ENCODE measurements at places on chromosomes 11 and 22.

- no peak for DNase-seq
Measured at GRCh38 chr22:20616451-20617043, 109.1 kb downstream of the MED15 start.

- DNase-seq = no peak
Measured at GRCh38 chr11:126840201-126840886, 160.2 kb downstream of the KIRREL3 start.

DNA sequence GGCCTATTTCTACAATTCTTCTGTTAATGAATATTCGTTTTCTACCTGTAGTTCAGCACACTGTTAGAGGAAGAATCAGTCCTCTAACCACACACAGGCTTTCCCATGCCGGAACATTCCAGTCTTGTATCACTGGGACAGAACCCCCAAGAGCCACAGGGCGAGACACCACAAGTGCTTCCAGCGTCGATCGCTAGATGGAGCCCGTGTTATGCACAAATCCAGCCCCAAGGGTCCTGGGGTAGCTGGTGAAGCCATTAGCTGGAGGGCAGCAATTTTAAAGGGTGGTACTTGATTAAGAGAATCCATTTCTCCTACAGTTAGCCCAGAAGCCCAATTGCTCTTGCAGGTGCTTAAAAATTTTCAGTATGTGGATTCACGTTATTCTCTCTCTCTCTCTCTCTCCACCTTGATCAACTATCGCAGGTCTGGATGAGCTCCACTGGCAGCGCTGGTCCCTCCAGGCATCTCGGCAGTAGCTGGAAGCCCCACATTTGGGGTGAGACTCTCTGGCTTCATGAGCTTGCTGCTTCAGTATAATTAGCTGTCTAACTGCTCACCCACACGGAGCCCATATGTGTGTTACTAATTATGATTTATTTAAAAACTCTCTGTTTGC lies 148.2 kb upstream of the SNX19 start:
- DNase-seq = no peak

- DNase-seq = no peak
Measured at GRCh38 chr11:33659370-33660139, 41.1 kb downstream of the C11orf91 start.

DNA sequence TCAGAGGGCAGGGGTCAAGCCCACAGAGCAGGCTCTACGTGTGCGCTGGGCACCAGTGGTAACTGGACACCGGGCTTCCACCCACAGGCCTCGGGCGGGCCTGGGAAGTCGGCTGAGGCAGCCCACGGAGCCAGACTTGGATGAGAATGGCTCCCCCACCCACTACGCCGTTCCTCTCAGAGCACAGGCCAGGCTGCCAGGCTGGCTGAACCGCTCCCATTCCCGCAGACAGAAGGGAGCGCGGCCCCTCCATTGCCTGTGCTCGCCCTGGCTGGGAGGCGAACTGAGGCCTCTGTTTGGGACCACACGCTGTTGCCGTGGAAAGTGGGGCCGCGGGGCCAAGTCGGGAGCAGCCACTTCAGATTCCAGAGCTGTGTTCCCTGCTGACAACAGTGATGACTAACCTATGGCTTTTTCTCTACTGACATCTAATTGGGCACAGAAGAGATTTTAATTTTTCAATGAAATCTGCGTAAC lies 63.9 kb downstream of the MYH9 start:
- DNase-seq = no peak

GRCh38 chr22:35319244-35319985 lies 19.7 kb downstream of the TOM1 start:
- DNase-seq = no peak

GRCh38 chr11:28058333-28058732 lies 49.6 kb downstream of the KIF18A start:
- no peak for DNase-seq

DNA sequence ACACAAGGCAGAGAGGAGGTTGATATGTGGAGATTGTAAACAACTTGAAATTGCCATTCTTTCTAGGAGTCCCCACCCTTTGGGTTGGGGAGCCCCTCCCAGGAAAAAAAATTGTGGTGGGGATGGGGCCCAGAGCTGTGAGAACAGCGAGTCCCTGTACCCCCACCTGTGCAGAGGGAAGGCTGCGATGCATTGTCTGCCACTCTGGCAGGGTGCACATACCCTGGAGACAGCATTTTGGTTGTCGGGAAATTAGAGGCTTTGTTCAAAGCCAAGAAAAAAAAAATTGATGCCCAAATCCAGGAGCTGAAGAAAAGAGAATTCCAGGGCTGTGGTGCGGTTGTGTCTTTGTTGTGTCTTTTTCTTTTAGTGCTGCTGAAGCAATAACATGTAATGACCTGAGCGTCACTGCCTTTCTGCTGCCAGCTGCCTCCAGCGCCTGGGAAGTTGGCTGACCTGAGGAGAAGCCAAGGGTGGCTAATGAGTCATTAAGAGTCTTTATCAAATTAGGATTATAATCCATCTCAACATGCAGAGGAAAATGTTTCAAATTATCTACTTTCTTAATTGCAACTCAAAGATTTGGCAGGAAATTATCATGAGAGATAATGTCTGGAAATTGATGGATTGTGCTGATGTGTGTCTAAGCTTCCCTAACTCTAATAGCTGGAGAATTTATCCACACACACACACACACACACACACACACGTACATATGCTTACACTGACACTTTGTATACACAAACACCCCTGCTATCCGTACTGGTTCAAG lies 8.0 kb upstream of the PKNOX2 start:
- no peak for DNase-seq

DNA sequence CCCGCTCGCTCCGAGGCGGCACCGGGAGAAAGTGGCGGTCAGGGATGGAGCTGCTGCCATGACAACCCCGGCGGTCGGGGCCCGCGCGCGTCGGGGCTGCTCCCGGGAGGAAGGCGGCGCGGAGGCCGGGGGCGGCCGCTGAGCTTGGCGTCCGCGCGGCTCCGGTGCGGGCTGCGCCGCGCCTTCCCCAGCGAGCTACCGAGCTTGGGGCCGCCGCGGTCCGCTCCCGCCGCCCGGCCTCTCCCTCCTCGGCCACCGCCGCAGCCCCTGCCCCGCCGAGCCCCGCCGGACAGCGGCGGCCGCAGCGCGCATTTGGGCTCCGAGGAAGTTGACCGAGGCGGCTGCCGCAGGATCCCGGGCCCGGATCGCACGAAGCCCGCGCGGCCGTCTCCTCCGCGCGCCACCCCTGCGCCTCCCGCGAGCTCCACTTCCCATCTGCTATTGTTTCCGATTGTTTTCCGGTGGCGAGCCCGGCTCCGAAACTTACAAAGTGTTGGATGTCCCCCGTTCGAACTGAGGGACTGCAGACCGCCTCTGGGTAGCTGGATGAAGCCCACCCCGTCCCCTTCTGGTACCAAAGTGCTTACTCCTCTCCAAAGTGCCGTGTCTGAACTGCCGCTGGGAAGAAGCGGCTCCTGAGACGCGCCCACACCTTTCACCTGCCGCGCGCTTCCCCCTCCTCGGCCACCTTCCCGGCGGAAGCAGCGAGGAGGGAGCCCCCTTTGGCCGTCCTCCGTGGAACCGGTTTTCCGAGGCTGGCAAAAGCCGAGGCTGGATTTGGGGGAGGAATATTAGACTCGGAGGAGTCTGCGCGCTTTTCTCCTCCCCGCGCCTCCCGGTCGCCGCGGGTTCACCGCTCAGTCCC lies 540.3 kb downstream of the NTM start:
- DNase-seq = no peak

- DNase-seq = no peak
Measured at GRCh38 chr11:43988040-43988817, 45.8 kb downstream of the C11orf96 start.

DNA sequence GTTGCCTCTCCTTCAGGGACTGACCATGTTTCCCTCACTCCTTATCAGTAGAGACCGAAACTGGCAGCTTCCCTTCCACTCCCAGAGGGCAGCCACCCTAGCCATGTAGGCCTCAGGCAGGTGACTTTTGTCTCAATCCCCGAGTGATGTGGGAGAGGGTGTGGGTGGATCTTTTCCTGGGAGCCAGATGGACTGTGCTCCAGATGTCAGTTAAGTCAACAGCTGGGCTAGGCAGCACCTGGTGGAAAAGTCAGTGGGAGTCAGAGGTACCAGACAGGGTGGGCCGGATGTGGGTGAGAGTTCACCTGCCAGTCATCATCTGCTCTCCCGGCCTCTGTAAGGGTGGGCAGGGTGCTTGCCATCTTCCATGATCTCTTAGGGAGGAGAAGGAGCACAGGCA lies 1.9 kb downstream of the BANF1 start:
- DNase-seq = no peak
